ENCODE measurements at places on chromosomes 11 and 22. TPM values are rescaled to one million over a fixed set of nuclear protein-coding genes. Genes with fewer than 3 reads are reported as not detected.
A peak's percentile ranks its signal among the peaks of the same experiment; 100 is the strongest.

AMPD3 gene
- total RNA-seq = 7.2 TPM

SLC1A2 gene
- 1.1 TPM for total RNA-seq

CARNS1 gene
- total RNA-seq = 0.89 TPM

KRTAP5-6 gene
- total RNA-seq = not detected

WT1 gene
- not detected for total RNA-seq

KCNJ11 gene
- total RNA-seq = 1.6 TPM

CHADL gene
- 1.1 TPM for total RNA-seq

NCAM1 gene
- 97.0 TPM for total RNA-seq

MRGPRE gene
- not detected for total RNA-seq

UBASH3B gene
- 3.5 TPM for total RNA-seq

MPEG1 gene
- 30.8 TPM for total RNA-seq

KRTAP5-9 gene
- total RNA-seq = 1.4 TPM

C11orf97 gene
- not detected for total RNA-seq

SLCO2B1 gene
- 65.6 TPM for total RNA-seq

LRRC74B gene
- total RNA-seq = not detected

DNA sequence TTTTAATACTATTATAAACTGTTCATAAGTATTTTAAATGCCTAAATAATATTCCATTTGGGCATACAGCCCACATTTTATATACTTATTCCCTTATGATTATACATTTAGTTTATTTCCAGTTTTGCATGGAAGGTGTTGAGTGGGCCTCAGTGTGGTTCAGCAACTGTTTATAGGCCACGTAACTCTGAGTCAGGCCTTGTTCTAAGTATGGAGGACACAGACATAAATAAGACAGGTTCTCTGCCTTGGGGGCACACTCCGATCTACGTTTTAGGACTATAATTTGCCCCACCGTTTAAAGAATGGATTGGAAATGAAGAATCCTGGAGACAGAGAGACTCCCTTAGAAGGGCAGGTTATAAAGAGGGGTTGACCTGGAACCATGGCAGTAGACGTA is 212.2 kb upstream of the TBCEL start:
- no peak for DNase-seq

DNA sequence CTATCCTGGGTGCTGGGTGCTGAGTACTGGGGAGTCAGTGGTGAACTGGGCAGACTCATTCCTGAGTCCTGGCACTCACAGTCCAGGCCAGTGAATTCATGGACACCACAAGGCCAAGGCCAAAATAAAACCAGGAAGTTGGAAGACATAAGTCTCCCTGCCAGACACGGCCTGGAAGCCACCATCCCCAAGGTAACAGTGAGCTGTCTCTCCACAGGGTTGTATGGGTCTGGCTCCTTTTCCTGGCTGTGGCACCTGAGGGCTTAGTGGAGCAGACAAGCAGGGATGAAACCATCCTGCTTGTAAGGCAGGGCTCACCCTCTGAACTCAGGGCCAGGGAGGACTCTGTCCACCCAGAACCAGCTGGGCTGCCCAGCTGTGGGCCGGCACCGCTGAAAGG is 54.7 kb upstream of the ALX4 start:
- DNase-seq = no peak

DNA sequence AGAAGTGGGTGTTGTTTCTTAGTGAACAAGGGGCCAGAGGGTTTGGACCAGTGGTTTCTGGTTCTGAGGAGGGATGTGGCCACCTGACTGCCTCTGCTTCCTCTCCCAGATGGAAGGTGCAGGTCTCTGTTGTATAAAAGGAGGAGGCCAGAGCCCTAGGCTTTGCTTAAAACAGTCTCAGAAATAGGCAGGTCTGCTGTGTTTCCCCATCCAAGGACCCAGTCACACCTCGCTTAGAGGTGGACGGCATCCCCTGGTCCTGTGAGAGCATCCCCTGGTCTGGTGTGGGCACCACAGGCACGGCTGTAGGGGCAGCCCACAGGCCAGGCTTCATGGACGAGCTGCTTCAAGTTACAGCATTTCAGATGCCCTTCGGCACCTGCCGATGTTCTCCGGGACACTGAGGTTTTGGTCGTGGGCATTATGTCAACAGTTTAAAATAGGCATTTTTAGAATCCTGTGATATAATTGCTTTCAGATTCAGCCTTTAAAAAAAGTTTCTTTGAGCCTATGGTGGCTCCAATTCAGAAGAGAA is 45.7 kb upstream of the SHANK2 start:
- no peak for DNase-seq

GRCh38 chr11:112470355-112470754 is 209.7 kb upstream of the PLET1 start:
- no peak for DNase-seq

- peak; percentile 90 for DNase-seq
Observed at GRCh38 chr11:2945031-2945756, 16.0 kb upstream of the PHLDA2 start.

GRCh38 chr11:121575250-121575962 is 122.6 kb upstream of the SORL1-AS1 start:
- DNase-seq = peak; percentile 31

- no peak for DNase-seq
Observed at GRCh38 chr11:117384045-117384444, 56.4 kb downstream of the CEP164 start.

DNA sequence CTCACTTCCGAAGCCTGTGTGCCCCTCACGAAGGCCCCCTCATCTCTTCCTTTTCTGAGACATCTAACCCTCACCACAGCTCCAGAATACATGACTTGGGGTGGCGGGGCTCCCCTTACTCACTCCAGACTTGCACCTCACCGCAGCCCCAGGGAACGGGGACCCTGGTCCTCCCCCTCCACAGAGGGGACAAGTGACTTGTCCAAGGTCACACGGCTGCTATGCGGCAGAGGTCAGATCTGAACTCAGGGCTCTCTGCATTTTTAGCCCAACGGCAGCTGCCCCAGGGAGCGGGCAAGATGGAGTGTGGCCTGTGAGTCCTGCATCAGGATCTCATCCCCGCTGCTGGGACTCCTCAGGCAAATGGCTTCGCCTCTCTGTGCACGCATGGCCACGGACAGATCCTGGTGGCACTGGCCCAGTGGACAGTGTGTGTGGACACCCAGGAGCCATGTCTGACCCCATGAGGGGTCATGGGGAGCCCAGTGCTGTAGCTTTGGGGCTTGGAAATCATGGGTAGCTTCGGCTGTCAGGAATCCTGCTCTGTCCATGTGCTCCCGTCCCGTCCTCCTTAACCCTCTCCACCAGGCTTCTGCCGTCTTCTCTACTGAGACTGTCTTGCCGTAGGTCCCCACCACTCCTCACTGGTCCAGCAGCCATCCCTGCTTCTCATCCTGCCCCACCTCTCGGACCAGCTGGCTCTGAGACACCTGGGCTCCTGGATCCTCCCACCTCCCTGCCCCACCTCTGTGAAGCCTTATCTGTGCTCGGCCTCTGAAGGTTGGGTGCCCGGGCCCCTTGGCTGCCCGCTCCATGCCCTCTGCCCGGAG is 48.0 kb upstream of the CARS1 start:
- DNase-seq = no peak

GRCh38 chr11:88779577-88779976 is 286.2 kb downstream of the GRM5 start:
- no peak for DNase-seq

GRCh38 chr11:130272336-130272735 is 42.4 kb downstream of the ZBTB44 start:
- no peak for DNase-seq

GRCh38 chr11:45332276-45332934 is 46.3 kb upstream of the SYT13 start:
- DNase-seq = no peak

DNA sequence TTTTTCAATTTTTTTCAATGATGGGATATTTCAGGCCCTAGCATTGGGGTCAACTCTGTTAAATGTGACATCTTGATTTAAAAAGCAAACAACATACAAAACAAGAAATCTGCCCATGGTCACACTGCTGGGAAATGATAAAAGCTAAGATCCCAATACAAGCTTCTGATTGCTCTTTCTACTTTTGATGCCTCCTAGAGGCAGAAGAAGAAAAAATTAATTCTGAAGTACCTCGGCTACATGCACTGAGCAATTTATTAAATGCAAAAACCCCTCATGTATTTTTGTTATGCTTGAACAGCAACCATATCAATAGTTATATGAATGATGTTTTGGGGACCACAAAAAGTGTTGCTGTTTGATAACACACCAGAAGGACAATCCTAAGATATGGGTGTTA is 342.1 kb upstream of the NARS2 start:
- DNase-seq = no peak

DNA sequence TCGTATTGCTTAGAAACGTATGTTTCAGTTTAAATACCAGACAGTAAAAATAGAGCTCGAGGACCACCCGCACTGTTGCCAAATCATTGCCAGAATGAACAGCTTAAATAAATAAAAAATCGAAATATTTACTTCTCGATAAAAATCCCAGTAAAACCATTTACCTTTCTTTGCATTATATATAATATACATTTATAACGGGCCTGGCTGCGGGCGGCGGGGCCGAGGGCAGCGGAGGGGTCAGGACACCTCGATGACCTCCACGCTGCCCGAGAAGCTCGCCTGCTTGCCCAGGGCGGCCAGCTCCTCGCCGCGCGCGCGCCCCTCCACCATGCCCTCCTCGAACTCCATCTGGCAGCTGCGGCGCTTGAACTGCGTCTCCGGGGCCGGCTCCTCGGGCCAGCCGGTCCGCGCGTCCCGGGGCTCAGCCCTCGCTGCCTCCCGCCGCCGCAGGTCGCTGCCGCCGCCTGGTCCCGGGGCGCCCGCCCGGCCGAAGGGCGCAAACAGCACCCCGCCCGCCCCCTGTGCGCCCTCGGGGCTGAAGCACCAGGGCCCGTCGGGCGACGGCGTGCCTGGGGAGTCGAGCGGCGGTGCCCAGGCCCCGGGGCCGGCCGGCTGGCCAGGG is 15.7 kb downstream of the DUSP8 start:
- DNase-seq = no peak

DNA sequence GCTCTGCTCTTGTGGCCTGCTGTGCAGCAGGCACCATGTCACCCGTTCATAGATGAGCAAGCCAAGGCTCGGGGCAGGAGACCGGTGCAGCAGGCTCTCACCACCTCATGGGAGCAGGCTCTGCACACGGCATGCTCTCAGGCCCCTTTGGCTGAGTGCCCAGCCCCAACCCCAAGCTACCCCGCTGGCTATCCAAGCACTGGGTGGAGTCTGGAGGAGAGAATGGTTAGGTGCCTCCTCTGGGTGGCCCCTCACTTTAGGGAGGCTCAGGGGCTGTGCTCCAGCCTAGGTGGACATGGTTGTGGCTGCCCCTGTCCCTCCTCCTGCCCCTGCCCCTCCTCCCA is 199.9 kb downstream of the IGLL1 start:
- no peak for DNase-seq

- DNase-seq = no peak
Observed at GRCh38 chr11:48052183-48053044, 72.1 kb downstream of the PTPRJ start.

GRCh38 chr11:64448599-64449380 is 89.8 kb downstream of the RPS6KA4 start:
- peak; percentile 83 for DNase-seq

DNA sequence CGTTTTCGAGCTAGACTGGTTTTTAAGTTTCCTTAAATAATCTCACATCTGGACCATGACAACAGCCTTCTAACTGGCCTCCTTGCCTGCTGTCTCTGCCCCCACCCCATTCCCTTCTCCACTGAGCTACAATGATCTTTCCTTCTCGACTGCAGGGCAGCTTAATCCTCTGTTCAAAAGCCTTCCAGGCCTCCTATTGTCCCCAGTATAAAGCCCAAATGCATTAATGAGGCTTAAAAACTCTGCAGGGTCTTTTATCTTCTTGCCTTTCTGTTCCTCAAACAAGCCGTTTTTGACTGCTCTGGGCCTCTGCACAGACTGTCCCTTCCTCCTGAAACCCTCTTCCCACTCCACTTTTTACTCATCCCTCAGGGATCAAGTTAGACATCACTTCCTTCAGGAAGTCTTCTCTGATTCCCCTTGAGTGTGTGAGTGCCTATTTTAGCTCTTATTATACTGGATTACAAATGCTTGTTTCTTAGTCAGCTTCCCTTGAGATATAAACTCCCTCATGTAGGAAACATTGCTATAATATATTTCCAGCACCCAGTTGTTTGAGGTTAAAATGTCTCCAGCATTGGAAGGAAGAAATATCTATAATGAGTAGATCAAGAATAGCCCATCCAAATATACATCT is 23.6 kb upstream of the PAMR1 start:
- DNase-seq = no peak

GRCh38 chr11:58576887-58577471 is 1.3 kb upstream of the LPXN start:
- DNase-seq = no peak

- DNase-seq = no peak
Observed at GRCh38 chr11:8683115-8683807, 669 bp downstream of the RPL27A start.

- no peak for DNase-seq
Observed at GRCh38 chr11:134742224-134742612, 330.2 kb upstream of the B3GAT1 start.

DNA sequence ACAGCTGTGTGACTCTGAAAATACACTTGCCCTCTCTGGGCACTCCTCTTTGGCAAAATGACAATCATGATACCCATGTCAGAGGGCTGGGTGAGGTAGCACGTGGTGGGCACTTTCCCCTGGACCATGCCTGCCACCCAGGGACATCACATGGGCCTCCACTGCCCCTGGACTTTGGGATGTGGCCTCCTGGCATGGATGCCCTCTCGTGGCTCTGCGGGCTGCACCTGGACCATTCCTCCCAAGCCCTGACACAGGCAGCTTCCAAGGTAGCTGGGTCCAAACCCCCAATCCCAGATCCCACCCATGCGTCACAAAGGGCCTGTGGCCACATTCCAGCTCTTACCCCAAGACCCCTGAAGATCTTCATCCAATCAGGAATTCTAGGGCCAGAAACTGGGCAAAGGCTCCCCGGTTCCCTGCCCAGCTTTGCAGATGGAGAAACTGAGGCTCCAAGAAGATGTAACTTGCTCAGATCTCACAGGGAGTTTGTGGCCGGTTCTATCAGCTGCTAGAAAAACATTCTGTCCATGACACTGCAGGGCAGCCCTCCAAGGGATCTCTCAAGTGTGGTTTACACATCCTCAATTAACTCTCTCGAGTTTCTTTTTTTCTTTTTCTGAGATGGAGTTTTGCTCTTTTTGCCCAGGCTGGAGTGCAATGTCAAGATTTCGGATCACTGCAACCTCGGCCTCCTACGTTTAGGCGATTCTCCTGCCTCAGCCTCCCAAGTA is 35.4 kb upstream of the CYB5R3 start:
- DNase-seq = peak; percentile 52

- DNase-seq = no peak
Observed at GRCh38 chr11:100031973-100032372, 655.1 kb upstream of the ARHGAP42 start.

- no peak for DNase-seq
Observed at GRCh38 chr22:28450109-28450508, 229.5 kb downstream of the TTC28 start.

- peak; percentile 80 for DNase-seq
Observed at GRCh38 chr22:24758164-24758799, 16.2 kb downstream of the PIWIL3 start.

DNA sequence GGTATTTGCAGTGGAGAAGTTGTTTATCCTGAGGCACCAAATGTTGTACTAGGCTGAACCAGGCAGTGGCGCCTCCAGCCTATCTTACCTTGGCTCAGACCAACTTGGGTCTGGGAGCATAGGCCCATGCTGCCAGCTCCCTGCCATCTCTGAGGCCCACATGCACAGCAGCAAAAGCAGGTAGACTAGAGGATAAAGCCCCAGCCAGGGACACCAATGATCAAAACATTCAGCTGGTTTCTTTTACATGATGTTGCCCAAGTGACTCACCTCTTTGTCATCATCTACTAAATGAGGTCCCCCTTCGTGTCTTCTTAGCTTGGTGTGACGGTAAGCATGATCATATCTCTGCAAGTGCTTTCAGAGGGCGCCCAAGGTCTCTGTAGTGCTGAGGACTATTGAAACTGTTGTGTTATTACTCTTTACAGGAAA is 112.1 kb upstream of the DRD2 start:
- DNase-seq = no peak

GRCh38 chr22:50605613-50606074 is 5.1 kb downstream of the MAPK8IP2 start:
- no peak for DNase-seq
